ENCODE measurements at places on chromosomes 1 and 21.

GRCh38 chr1:219478811-219479210 is 134.1 kb downstream of the ZC3H11B start:
- DNase-seq, result no peak

DNA sequence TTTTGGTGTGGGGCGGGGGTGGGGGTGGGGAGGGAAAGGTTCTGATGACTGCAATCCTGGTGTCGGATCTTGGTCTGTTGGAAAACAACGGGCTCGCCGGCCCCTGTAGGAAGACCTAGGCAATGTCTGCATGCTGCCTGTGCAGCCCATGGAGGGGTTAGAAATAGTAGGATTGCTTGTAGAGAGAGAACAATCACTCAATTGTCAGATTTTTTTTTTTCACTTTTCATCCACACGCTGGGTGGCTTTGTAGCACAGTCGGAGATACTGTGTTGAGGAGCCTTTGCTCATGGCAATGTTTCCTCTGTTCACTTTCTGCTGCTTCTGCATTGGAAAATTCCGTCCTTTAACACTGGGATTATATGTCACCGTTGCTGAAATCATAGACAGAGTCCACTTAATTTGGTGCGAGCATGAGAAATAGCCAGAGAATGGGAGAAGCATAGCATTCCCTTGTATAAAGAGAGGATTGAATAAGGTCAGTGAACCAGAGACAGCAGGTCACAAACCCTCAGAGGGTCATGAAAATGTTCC is 107.5 kb downstream of the MRPS6 start:
- no peak for DNase-seq

GRCh38 chr1:166695115-166695514 is 144.2 kb upstream of the POGK start:
- no peak for DNase-seq

- peak; percentile 42 for DNase-seq
Observed at GRCh38 chr1:174051956-174052355, 29.8 kb upstream of the RC3H1 start.

GRCh38 chr1:226566234-226566633 is 17.7 kb downstream of the STUM start:
- no peak for DNase-seq

DNA sequence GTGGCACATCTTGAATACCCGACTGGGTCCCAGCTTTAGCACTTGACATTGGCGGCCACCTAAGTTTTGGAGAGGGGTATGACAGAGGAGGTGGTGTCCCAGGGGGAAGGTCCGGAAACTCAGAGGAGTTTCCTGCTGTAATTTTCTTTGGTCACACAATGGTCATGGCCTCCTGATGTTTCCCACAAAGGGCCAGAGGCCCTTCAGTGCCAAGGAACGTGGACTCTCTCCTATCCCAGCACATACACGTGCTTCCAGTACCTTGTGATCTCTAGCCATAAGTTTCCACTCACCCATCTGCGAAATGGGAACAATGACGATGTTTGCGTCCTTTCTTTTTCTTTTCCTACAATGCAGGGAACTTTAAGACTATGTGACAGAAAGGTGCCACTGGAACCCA is 13.2 kb downstream of the CAPN2 start:
- DNase-seq, result no peak

All from muscle of back (tissue), 13 donors.